ENCODE measurements at places on chromosomes 2 and 18. TPM values are rescaled to one million over a fixed set of nuclear protein-coding genes. Genes with fewer than 3 reads are reported as not detected.

SCN2A gene
- total RNA-seq: 0.36 TPM

STK25 gene
- total RNA-seq: 175 TPM

TMEFF2 gene
- total RNA-seq: not detected

CYS1 gene
- 1.6 TPM for total RNA-seq

MC4R gene
- 0.28 TPM for total RNA-seq

CRACDL gene
- 5.7 TPM for total RNA-seq

HMSD gene
- not detected for total RNA-seq

IL1RN gene
- total RNA-seq: 5.4 TPM

IHH gene
- not detected for total RNA-seq

KIAA2012 gene
- total RNA-seq: not detected

SERPINB12 gene
- total RNA-seq: not detected

OTX1 gene
- total RNA-seq: not detected

CLEC4F gene
- not detected for total RNA-seq

FBXO41 gene
- total RNA-seq: 1.1 TPM

BUB1 gene
- 2.4 TPM for total RNA-seq

CFAP221 gene
- total RNA-seq: 1.3 TPM

SLC39A6 gene
- total RNA-seq: 43.1 TPM

GATA6 gene
- total RNA-seq: 12.1 TPM

RFTN2 gene
- 9.8 TPM for total RNA-seq

SCG2 gene
- 0.47 TPM for total RNA-seq

PLEK gene
- 16.9 TPM for total RNA-seq

PROM2 gene
- 1.3 TPM for total RNA-seq

LIMS4 gene
- total RNA-seq: 2.6 TPM

CCDC121 gene
- total RNA-seq: 1.2 TPM

TGFBRAP1 gene
- 28.1 TPM for total RNA-seq

FSHR gene
- total RNA-seq: not detected

MAPK4 gene
- not detected for total RNA-seq

TXNDC2 gene
- 0.24 TPM for total RNA-seq

HJURP gene
- total RNA-seq: 0.09 TPM

OXER1 gene
- total RNA-seq: 0.65 TPM

OBSL1 gene
- 101 TPM for total RNA-seq

KCNF1 gene
- total RNA-seq: not detected

MARCHF4 gene
- total RNA-seq: not detected

LYPD6B gene
- not detected for total RNA-seq

RPRM gene
- 3.6 TPM for total RNA-seq

MC2R gene
- not detected for total RNA-seq

VIL1 gene
- total RNA-seq: not detected

OR6B2 gene
- total RNA-seq: not detected

DSC2 gene
- 10.9 TPM for total RNA-seq

CPO gene
- not detected for total RNA-seq

FZD7 gene
- 11.0 TPM for total RNA-seq

PLEKHH2 gene
- total RNA-seq: 9.8 TPM

CTAGE1 gene
- total RNA-seq: not detected

RETSAT gene
- 334 TPM for total RNA-seq

ANKZF1 gene
- total RNA-seq: 29.7 TPM

SP100 gene
- 147 TPM for total RNA-seq

RAB6C gene
- not detected for total RNA-seq

ST6GAL2 gene
- 0.13 TPM for total RNA-seq

HOXD8 gene
- total RNA-seq: 7.9 TPM

CKAP2L gene
- total RNA-seq: 0.13 TPM

THOC1 gene
- total RNA-seq: 60.6 TPM

TRIM54 gene
- total RNA-seq: 2.5 TPM

GNLY gene
- total RNA-seq: 1.0 TPM

ATP6V1B1 gene
- 7.1 TPM for total RNA-seq

SDC1 gene
- total RNA-seq: 1.2 TPM

DCDC2C gene
- 1.4 TPM for total RNA-seq
